Activated CD4-positive, alpha-beta memory T cell treated with anti-CD3 and anti-CD28 coated beads, Interleukin-2, amount 10 ng/mL, durations not matched to agents 7 days and 5 days (primary cell): ENCODE measurements at places on chromosomes 5 and 9.

GRCh38 chr9:130536701-130537107, 42.7 kb upstream of the FUBP3 start:
- H3K36me3 ChIP-seq = no peaks in the 10 kb centered on the region
- no peak overlapping the region for H3K27ac ChIP-seq
- H3K27me3 ChIP-seq = peaks cover 53% of the 10 kb centered on the region
- H3K4me3 ChIP-seq = no peak overlapping the region

DNA sequence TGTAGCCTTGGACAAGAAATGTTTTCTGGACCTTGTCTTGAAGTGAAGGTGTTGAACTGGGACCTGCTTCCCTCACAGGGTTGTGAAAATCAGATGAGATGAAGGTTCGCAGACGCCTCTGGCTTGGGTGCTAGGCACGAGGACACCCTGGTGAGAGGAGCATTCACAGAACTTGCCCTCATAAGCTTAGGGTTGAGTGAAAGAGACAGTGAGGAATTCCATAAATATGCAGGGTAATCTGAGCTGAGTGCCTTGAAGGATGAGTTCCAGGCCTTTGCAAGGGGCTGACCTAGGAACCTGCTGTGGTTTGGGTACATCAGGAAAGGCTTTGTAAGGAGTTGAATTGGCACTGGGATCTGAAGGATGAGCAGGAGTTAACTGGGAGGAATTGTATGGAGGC, 75.7 kb upstream of the SAP30L start:
- DNase-seq = no peak
- H3K27ac ChIP-seq = no peak overlapping the region
- no peak overlapping the region for H3K4me3 ChIP-seq
- no peaks in the 10 kb centered on the region for H3K36me3 ChIP-seq
- H3K27me3 ChIP-seq = no peaks in the 10 kb centered on the region

DNA sequence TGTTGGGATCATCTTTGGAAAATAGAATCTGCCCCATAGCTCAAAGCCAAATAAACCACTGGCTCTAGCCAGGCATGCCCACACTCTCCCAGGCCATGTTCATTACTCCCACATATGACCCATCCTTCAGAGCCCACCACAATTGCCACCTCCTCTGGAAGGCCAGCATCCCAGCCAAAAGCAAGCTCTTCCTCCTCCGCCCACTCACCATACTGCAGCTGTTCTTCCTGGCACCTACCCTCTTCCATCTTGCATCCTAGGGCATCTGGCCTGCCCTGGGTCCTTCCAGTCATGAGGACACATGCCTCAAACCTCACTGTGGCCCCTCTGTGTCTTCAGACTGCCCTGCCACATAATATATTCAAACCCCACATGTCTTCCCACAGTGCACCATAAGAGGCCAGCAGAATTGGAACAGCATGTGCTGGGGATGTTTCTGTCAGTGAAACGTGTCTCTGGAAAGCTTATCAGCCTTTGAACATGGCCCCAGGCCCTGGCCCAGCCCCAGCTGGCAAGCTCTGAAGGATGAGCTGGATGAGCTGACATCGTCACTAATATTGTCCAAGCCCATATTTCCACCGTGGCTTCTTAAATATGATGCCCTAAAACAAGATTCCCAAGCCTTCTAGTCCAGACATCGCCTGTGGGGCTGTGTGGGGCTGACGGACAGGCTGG, 230.8 kb downstream of the AGTPBP1 start:
- no peaks in the 10 kb centered on the region for H3K4me1 ChIP-seq
- DNase-seq = no peak
- H3K4me3 ChIP-seq = no peak overlapping the region
- H3K36me3 ChIP-seq = no peaks in the 10 kb centered on the region
- H3K27ac ChIP-seq = no peak overlapping the region
- peaks cover 13% of the 10 kb centered on the region for H3K27me3 ChIP-seq

- H3K36me3 ChIP-seq = peaks cover 10% of the 10 kb centered on the region
- peaks cover 7% of the 10 kb centered on the region for H3K4me1 ChIP-seq
- no peak for DNase-seq
- H3K27ac ChIP-seq = no peak overlapping the region
- no peak overlapping the region for H3K4me3 ChIP-seq
Measured at GRCh38 chr9:125696106-125696647, 10.8 kb downstream of the MAPKAP1 start.

DNA sequence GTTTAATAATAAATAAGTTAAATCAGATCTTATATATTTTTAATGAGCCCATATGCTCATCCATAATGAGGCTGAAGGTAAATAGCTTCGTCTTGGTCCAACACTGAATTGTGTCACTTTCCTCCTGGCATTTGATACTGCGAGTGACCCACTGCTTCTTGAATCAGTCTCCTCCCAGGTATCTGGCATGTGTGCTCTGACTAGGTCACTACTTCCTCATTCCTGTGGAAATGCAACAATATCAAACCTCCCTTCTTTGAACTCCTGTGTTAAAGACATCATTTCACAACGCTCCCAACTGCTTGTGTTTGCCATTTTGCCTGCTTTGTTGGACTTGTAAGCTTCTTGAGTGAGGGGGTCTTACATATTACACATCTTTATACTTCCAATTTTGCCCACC, 157.7 kb downstream of the SLC24A2 start:
- no peak overlapping the region for H3K4me3 ChIP-seq
- no peak overlapping the region for H3K27ac ChIP-seq
- H3K4me1 ChIP-seq = no peaks in the 10 kb centered on the region
- H3K36me3 ChIP-seq = no peaks in the 10 kb centered on the region

DNA sequence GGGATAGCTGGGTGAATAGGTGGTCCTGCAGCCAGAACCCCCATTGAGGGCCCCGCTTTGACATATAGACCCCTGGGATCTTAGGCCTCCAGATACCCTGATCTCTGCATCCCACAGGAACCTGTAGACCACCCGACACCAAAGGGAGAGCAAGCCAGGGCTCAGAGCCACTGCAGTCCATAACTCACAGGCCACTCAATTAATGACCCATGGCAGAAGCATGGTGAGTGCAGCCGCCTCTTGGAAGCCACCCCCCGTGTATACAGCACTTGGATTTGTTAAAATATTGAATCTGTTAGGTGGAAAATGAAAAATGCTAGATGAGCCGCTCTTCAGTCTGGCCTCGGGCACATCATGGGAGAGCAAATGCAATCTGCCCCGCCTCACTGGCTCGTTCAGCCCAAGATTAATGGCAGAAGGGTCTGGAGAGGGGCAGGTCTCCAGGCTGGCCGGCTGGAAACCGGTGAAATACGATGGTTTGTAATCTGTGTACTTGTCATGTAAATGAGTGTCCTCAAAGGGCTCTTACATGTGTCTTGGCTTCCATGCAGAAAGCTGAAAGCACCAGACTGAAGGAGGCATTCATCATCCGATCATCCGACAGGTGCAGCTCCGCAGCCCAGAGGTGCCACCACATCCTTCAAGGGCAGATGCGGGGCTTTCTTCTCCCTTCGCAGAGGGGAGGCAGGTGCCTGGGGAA, 111.3 kb downstream of the OLFM1 start:
- H3K27ac ChIP-seq = no peak overlapping the region
- H3K4me1 ChIP-seq = no peaks in the 10 kb centered on the region
- H3K36me3 ChIP-seq = no peaks in the 10 kb centered on the region
- H3K4me3 ChIP-seq = no peak overlapping the region
- no peaks in the 10 kb centered on the region for H3K27me3 ChIP-seq
- DNase-seq = no peak

GRCh38 chr5:139739150-139739974, 56.2 kb upstream of the PSD2 start:
- H3K4me3 ChIP-seq = no peak overlapping the region
- H3K27me3 ChIP-seq = peaks cover 10% of the 10 kb centered on the region
- DNase-seq = no peak
- no peak overlapping the region for H3K27ac ChIP-seq
- no peaks in the 10 kb centered on the region for H3K4me1 ChIP-seq
- no peaks in the 10 kb centered on the region for H3K36me3 ChIP-seq

- H3K36me3 ChIP-seq = no peaks in the 10 kb centered on the region
- H3K27ac ChIP-seq = no peak overlapping the region
- H3K27me3 ChIP-seq = no peaks in the 10 kb centered on the region
- no peak overlapping the region for H3K4me3 ChIP-seq
- no peaks in the 10 kb centered on the region for H3K4me1 ChIP-seq
Measured at GRCh38 chr5:168667301-168667840, 88.2 kb upstream of the PANK3 start.

DNA sequence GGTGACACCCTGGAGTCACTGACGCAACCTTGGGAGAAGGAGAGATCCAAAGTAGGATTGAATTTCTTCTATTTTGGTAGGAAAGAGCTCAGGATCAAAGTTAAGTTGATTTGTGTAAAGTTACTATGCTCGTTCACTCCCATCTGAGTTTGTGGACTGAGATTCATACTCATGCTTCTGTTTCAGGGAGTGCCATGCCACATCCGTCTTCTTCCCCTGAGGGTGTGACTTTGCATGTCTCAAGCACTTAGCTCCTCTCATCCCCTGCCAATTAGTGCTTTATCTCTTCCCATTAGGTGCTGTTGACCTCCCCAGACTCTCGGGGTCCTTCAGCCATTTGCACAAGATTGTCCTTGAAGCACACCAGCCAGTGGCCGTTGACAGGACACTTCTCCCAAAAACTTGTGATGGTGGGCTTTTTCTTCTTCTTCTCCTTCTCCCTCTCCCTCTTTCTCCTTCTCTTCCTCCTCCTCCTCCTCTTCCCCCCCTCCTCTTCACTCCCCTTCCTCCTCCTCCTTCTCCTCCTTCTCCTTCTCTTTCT, 232.2 kb upstream of the KLF4 start:
- H3K4me3 ChIP-seq = no peak overlapping the region
- no peaks in the 10 kb centered on the region for H3K4me1 ChIP-seq
- H3K36me3 ChIP-seq = no peaks in the 10 kb centered on the region
- DNase-seq = no peak
- no peak overlapping the region for H3K27ac ChIP-seq
- H3K27me3 ChIP-seq = no peaks in the 10 kb centered on the region

GRCh38 chr5:23776684-23777083, 269.3 kb downstream of the PRDM9 start:
- H3K27me3 ChIP-seq = no peaks in the 10 kb centered on the region
- H3K36me3 ChIP-seq = no peaks in the 10 kb centered on the region
- H3K4me1 ChIP-seq = no peaks in the 10 kb centered on the region
- H3K27ac ChIP-seq = no peak overlapping the region
- no peak for DNase-seq
- H3K4me3 ChIP-seq = no peak overlapping the region

DNA sequence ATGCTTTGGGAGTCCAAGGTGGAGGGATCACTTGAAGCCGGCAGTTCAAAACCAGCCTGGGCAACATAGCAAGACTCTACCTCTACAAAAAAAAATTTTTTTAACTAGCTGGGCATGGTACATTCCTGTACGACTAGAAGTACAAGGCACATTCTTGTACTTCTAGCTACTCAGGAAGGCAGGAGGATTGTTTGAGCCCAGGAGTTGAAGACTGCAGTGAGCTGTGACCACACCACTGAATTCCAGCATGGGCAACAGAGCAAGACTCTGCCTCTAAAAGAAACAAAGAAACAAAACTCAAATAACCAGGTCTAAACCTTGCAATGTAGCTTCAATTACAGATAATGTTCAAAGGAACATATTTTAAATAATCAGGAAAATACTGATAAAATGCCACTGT, 56.2 kb downstream of the SSBP2 start:
- H3K4me3 ChIP-seq = no peak overlapping the region
- no peaks in the 10 kb centered on the region for H3K27me3 ChIP-seq
- H3K4me1 ChIP-seq = peaks cover 8% of the 10 kb centered on the region

- DNase-seq = no peak
- H3K4me3 ChIP-seq = no peak overlapping the region
- H3K27ac ChIP-seq = no peak overlapping the region
- no peaks in the 10 kb centered on the region for H3K36me3 ChIP-seq
- H3K27me3 ChIP-seq = no peaks in the 10 kb centered on the region
Measured at GRCh38 chr9:76529653-76530052, 70.7 kb downstream of the GCNT1 start.

DNA sequence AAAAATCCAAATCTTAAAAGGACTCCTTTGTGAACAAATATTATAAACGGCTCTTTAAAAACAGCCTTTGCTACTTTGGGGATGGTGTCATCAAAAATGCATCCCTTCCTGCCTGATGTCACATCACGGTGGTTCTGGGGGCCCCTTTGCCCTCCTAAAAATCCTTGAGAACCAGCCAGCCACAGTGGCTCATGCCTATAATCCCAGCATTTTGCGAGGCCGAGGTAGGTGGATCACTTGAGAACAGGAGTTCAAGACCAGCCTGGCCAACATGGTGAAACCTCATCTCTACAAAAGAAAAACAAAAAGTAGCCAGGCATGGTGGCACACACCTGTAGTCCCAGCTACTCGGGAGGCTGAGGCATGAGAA, 43.9 kb downstream of the FNBP1 start:
- no peak overlapping the region for H3K4me3 ChIP-seq
- H3K27ac ChIP-seq = peak overlapping the region; percentile 59
- no peak for DNase-seq
- H3K27me3 ChIP-seq = no peaks in the 10 kb centered on the region
- peaks cover 59% of the 10 kb centered on the region for H3K36me3 ChIP-seq
